Endothelial cell (in vitro differentiated cells): ENCODE measurements at places on chromosomes 7 and 10. TPM values are rescaled to one million over a fixed set of nuclear protein-coding genes. Genes with fewer than 3 reads are reported as not detected.

ARHGAP22 gene
- total RNA-seq = 1.9 TPM

MOGAT3 gene
- not detected for total RNA-seq

DNA sequence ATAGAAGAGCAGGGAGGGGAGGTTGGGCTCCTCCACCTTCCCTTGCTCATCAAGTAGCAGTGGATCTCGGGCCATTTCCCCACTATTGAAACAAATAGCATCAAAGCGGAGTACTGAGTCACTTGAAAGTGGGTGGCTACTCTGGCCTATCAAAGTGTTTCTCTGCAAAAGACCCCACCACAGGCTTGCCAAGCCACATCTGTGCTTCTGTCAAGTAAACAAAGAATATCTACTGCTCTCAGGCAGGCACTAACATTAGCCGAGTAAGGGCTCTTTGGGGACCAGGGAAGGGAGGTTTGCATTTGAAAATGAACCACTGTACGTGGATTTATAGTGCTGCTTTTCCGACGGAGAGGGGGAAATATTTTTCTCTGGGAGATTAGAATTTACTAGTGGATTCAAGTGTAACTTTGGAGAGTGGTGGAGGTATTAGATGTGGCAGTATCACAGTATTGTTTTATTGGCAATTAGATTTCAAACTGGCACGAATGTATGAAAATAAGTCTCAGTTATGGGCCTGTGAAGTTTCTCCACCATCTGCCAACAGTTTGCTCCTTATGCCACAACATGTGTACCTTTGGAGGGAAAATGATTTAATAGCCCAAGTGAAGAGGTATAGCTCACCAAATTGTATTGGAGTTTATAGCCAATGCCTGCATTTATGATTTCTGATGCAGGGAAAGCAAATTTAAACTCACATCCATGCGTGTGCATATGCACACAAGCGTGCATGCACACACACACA is 97.5 kb downstream of the RPS24 start:
- no peak for DNase-seq

HABP2 gene
- not detected for total RNA-seq

MKLN1 gene
- total RNA-seq = 66.3 TPM

- DNase-seq = no peak
Observed at GRCh38 chr10:73113551-73113950, 3.3 kb downstream of the NUDT13 start.

GRCh38 chr7:84549409-84549808 is 354.8 kb upstream of the SEMA3A start:
- no peak for DNase-seq

DPYSL4 gene
- total RNA-seq = 15.0 TPM

GRCh38 chr10:43044961-43045621 is 31.8 kb upstream of the RET start:
- DNase-seq = no peak

SLC13A4 gene
- not detected for total RNA-seq

SPDYE6 gene
- total RNA-seq = not detected

- no peak for DNase-seq
Observed at GRCh38 chr10:12564173-12564572, 214.8 kb downstream of the CAMK1D start.
